ENCODE measurements at places on chromosomes 3 and 15. TPM values are rescaled to one million over a fixed set of nuclear protein-coding genes. Genes with fewer than 3 reads are reported as not detected.

CPB1 gene
- not detected for total RNA-seq

LACTB gene
- total RNA-seq: 29.7 TPM

ITIH3 gene
- not detected for total RNA-seq

ARGFX gene
- total RNA-seq: not detected

CCR5 gene
- not detected for total RNA-seq

DLL4 gene
- 80.4 TPM for total RNA-seq

RTP1 gene
- not detected for total RNA-seq

LTK gene
- total RNA-seq: not detected

TGM4 gene
- 0.33 TPM for total RNA-seq

AHSG gene
- total RNA-seq: not detected

A4GNT gene
- total RNA-seq: not detected

FAM81A gene
- total RNA-seq: not detected

SLC9C1 gene
- total RNA-seq: 0.33 TPM

AMIGO3 gene
- 0.98 TPM for total RNA-seq

NBEAL2 gene
- 43.8 TPM for total RNA-seq

DUOXA2 gene
- total RNA-seq: not detected

NR1I2 gene
- total RNA-seq: not detected

GAP43 gene
- total RNA-seq: not detected

SAMD7 gene
- total RNA-seq: not detected

BCL2A1 gene
- total RNA-seq: 1.4 TPM

STRC gene
- total RNA-seq: not detected

ACTRT3 gene
- 4.9 TPM for total RNA-seq

CPNE4 gene
- not detected for total RNA-seq

LINGO1 gene
- 0.33 TPM for total RNA-seq

GOLGA6D gene
- not detected for total RNA-seq

NRROS gene
- 12.7 TPM for total RNA-seq

MANF gene
- 106 TPM for total RNA-seq

SLC12A1 gene
- total RNA-seq: not detected

MINDY2 gene
- total RNA-seq: 7.5 TPM

CHSY1 gene
- 58.5 TPM for total RNA-seq

C2CD4A gene
- 1.2 TPM for total RNA-seq

MUC20 gene
- total RNA-seq: 2.0 TPM

NPTN gene
- total RNA-seq: 128 TPM

IL1RAP gene
- total RNA-seq: 6.0 TPM

GPR156 gene
- total RNA-seq: 0.10 TPM

ROBO2 gene
- under 0.01 TPM for total RNA-seq

GABRR3 gene
- total RNA-seq: not detected

IFT57 gene
- 22.7 TPM for total RNA-seq

CPEB1 gene
- not detected for total RNA-seq

Data from vein endothelial cell (primary cell).